ENCODE measurements at places on chromosomes 16 and 17.

DNA sequence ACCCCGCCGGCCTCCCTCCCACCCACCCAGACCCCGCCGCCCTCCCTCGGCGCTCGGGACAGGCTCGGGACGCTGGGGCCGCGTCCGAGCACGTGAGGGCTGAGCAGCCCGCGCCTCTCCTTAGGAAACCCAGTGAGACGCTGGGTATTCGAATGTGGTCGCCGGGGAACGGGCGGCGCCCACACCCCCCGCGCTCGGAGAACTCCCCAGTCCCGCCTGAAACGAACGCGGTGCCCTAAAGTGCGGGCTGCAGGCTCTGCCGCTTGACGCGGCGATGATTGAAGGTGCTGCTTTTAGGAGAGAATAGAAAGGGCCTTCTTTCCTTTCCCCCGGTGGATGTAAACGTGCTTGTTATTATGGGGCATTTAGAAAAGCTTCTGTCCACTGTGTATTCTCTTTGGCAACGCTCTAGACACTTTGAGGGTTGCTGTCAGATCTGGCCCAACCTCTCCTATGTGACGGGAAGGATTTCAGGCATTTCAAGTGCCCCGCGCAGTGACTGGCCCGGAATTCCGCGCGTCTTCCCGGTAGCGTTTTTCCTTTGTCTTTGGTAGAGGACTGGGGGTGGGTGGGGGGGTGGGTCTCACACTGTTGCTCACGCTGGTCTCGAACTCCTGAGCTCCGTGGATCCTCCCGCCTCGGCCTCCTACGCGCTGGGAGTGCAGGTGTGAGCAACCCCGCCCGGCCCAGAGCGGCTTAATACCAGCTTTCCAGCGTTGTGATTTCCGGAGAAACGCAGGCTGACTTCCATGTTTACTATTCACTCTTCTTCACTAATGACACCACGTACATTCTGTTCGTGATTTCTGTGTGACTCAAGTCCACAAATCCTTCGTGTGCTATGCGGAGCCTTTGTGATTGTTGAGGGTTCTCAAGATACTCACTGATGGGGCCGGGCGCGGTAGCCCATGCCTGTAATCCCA, 21.8 kb upstream of the FOXK2 start:
- peak overlapping the region; percentile 91 for H3K27ac ChIP-seq
- H3K27me3 ChIP-seq, result no peaks in the 10 kb centered on the region
- H3K4me1 ChIP-seq, result peaks cover 12% of the 10 kb centered on the region
- H3K36me3 ChIP-seq, result no peaks in the 10 kb centered on the region
- peak overlapping the region; percentile 77 for H3K4me3 ChIP-seq

DNA sequence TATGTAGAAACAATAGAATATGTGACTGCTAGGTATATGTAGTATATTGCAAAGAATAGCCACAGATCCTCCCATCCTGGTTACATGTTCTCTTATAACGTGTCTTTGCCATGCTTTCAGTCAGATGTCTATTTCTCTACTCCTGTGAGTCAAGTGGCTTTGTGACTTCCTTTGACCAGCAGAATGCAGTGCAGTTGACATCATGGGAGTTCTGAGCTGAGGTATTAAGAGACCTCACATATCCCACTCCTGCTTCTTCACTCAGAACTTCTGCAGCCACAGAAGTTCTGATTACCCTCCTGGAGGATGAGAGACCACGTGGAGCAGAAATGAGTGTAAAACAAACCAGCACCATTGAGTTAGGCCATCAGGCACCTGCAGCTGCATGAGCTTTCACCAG, 222.5 kb downstream of the PRKCA start:
- no peak overlapping the region for H3K4me3 ChIP-seq
- peaks cover 15% of the 10 kb centered on the region for H3K4me1 ChIP-seq
- H3K36me3 ChIP-seq, result no peaks in the 10 kb centered on the region
- no peaks in the 10 kb centered on the region for H3K27me3 ChIP-seq
- no peak overlapping the region for H3K27ac ChIP-seq

DNA sequence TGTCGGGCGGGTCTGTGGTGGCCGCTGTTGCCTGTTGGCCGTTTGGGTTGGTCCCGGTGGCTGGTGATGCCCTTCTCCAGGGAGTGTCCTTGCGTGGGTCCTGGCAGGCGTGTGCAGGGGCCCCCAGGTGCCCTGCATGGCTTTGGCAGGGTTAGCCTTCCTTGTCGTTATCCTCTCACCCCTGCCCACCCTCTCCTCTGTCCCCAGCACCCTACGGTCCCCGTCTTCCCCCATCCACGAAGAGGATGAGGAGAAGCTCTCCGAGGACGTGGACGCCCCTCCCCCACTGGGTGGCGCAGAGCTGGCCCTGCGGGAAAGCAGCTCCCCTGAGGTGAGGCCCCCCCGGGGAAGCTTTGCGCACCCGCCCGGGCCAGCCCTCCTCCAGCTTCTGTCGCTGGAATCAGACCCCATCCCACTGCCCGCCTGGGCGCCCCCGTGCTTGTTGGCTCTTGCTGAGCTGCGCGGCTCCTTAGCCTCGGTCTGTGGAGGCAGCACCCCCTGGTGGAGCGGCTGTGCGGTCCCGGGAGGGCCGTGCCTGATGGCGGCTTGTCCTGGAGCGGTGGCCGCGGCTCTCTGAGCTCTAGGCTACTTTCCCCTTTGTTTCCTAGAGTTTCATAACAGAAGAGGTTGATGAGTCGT, 10.6 kb upstream of the NUDT16L1 start:
- peaks cover 41% of the 10 kb centered on the region for H3K36me3 ChIP-seq
- peak overlapping the region; percentile 67 for H3K27ac ChIP-seq
- H3K4me1 ChIP-seq, result peaks cover 15% of the 10 kb centered on the region

DNA sequence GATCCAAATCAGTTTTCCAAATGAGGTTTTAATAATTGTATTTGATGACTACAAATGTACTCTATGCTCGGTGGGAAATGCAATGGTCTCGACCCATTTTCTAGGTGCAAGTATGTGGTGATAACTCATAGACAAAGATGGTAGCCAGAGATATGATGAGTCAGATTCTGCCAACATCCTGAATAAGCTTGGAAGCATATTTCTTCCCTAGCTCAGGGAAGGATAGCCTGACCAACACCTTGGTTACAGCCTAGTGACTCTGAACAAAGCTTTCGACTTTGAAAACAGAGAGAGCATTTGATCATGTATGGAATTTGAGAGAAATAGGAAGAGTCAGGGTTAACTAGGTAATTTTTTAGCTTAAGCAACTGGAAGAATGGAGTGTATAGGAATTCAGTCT, 128.3 kb upstream of the MYOCD start:
- no peak for DNase-seq
- H3K27me3 ChIP-seq, result no peaks in the 10 kb centered on the region
- H3K4me3 ChIP-seq, result no peak overlapping the region
- no peak overlapping the region for H3K27ac ChIP-seq
- no peaks in the 10 kb centered on the region for H3K4me1 ChIP-seq

- DNase-seq, result no peak
- no peaks in the 10 kb centered on the region for H3K36me3 ChIP-seq
These were observed 161.1 kb downstream of the STX8 start for GRCh38 chr17:9414471-9414870.

Data from gastrocnemius medialis (tissue), 4 donors.